ENCODE measurements at places on chromosomes 3 and 15.

DNA sequence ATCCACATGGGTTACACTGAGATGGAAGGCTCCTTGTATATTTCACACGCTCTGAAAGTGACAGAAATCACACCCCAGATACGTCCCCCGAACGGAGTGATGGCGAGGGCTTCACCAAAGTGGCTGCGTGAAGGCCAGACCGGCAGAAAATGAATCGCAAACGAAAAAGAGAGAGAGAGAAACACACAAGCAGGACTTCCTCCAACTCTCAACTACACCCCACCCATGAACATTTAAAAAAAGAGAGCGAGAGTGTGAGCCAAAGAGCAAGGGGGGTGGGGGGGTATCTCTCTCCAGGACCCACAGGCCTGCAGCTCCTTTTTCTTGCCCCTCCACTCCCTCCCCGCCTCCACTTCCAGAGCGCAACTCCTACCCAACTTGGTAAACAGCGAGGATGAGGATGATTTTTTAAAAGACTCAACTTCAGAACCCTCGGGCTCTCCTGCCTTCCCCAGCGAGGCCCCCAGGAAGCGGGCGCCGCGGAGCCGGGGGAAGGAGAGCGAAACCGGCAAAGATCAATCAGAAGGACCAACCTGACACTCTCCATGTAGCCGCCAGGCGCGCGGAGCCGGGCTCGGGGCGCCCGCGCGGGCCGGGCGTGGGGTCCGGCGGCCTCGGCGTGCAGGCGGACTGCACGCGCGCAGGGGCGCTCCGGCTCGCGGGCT, 519.1 kb downstream of the FOXP1 start:
- peak; percentile 63 for DNase-seq

GRCh38 chr3:52897130-52898122, at the start of gene STIMATE:
Gene STIMATE (minus strand): TSS chr3:52897548. CDS start chr3:52897450, 98 bp downstream.
- peak; percentile 86 for DNase-seq

GRCh38 chr3:171967137-171967783, 72.1 kb upstream of the FNDC3B start:
- no peak for DNase-seq

DNA sequence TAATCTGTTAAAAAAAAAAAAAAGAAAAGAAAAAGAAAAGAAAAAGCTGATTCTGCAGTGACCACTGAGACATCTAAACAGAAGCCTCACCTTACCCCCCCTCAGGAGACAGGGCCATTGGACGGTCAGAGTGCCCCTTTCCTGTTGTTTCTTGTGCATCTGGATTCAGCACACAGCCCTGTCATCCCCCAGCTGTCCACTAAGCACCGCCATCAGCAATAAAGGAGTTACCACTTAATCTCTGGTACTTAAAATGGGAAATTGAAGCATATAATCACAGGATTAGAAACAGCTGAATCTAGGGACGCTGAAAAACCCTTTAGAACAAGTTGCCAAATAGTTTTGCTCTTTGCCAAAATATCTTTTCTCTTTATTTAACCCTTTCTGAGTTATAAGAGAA, 62.5 kb downstream of the TRIM69 start:
- DNase-seq: no peak

DNA sequence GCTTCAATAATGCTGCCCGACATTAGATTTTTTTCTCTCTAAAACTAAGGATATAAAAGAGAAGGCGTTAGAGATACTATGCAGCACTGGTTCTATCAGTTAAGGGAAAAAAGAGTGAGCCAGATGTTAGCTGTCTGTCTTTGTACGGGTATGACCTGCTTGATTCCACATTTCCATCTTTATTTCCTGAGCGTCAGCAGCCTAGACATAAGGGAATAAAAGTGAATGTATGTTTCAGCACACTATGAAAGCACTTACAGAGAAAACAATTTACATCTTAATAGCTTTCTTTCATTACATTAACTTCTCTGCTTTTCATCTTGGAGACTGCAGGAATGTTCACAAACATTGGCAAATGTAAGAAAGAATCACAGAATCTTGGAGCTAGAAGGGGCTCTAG, 319.3 kb downstream of the CTNNB1 start:
- no peak for DNase-seq

DNA sequence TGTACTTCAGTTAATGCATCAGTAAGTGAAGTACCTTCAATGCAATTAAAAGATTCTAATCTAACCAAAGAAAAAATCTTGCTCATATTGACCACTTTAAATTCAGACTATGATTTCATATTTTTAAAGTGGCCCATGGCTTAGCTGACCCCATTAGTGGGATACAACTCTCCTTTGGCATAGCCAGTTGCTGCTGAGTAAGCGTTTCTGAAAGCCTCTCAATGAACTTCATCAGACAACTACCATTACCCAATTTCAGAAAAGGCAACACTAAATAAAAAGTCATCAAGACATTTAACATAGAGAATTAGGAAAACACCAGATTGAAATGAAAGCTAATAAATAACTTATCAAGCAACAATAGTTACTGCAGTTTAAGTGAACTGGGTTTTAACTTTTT, 27.0 kb downstream of the CADM2 start:
- DNase-seq: no peak

GRCh38 chr15:52780172-52780980, 9.8 kb downstream of the ONECUT1 start:
- DNase-seq: peak; percentile 75

DNA sequence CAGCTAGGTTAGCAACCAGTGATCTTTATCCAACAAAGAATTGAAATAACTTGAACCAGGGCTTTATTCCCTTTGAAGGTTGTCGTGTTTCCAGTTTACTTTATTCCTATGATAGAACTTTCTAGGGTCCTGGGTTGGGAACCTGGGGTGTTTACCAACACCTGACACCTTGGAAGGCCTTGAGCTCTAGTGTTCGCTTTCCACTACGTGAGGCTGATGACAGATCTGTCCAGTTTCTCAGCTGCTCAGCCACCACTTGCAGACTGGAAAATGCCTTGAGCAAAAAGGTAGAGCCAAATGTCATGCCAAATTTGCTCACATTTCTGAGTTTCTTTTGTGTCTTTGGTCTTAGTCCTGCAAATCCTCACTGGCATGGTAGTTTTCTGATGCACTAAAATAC, 227.2 kb downstream of the ADAMTSL3 start:
- no peak for DNase-seq

- DNase-seq: peak; percentile 100
These were observed at the start of gene AP2M1 for GRCh38 chr3:184174646-184175492. Gene AP2M1 (plus strand): TSS chr3:184174855. CDS start chr3:184176994, 2,139 bp downstream.

DNA sequence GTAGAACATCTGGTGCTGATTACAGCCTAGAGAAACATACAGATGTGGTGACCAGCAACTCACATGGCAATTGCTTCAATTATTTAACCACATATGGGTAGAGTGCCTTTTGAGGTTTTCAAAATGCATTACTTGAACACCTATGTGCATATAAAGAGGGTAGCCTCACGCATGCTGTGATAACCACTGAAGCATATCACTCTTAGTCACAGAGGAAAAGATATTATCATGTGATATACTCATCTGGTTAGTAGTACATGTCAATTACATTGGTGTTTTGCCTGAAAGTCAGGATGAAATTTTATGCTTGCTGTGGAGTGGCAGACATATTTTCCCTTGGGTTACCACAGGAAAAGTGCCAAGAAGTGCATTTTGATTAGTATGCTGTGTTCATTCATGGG, 459.3 kb upstream of the AGTR1 start:
- no peak for DNase-seq

DNA sequence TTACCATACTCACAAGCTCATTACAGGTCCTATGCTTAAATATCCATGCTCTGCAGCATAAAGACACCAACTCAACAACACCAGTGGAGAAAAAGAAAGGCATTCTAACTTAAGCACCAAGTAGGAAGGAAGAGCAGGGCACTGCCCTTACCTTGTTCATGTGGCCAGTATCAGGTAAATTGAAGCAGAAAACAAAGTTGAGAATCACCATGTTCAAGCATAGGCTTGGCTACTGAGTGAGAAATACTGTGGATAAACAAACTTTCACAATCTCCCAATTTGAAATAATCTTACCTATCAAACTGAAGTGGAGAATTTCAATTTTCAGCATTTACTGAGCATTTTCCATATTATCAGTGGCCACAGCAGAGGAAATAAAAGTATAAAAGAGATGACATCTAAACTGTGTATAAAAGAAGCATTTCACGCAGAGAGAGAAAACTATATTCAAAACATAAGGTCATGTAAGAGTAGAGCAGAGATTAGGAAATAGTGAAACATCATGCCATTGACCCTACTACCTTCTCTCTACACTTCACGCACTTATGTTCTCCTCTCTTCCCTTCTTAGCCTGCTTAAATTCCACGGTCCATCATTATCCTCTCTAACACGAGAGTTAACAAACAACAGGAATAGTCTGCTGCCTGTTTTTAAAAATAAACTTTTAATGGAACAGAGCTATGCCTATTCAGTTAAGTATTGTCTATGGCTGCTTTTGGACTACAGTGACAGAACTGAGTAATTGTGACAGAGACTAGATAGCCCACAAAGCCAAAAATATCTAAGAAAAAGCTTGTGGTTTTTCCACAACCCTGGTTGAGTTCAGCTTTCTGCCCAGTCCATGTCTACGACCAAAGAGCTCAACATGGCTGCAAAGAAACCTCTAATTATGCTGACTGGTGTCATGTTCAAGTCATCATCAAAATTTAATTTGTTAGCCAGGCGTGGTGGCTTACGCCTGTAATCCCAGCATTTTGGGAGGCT, 142.5 kb downstream of the NR1I2 start:
- DNase-seq: no peak

- DNase-seq: no peak
These were observed 56.6 kb upstream of the KLF13 start for GRCh38 chr15:31269816-31270575.

DNA sequence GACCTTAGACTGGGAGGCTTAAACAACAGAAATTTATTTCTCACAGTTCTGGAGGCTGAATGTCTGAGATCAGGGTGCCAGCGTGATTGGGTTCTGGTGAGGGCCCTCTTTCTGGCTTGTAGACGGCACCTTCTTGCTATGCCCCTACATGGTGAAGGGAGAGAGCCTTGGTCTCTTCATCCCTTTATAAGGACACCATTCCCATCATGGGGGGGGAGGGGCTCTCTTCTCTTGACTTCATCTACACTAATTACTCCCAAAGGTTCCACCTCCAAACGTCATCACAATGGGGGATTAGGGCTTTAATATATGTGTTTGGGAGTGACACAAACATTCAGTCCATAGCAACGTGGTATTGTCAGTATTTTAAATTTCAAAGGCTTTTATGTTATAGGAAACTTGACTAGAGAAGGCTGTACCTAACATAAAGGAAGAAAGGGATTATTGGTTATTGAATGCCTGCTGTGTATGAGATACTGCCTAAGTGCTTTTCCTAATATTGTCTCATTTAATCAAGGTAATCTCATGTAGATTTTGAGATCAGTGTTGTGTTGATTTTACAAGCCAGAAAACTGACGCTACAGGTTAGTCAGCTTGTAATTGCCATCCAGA, 20.9 kb downstream of the SYN2 start:
- DNase-seq: no peak

GRCh38 chr15:58017869-58018268, 47.6 kb downstream of the ALDH1A2 start:
- DNase-seq: no peak

DNA sequence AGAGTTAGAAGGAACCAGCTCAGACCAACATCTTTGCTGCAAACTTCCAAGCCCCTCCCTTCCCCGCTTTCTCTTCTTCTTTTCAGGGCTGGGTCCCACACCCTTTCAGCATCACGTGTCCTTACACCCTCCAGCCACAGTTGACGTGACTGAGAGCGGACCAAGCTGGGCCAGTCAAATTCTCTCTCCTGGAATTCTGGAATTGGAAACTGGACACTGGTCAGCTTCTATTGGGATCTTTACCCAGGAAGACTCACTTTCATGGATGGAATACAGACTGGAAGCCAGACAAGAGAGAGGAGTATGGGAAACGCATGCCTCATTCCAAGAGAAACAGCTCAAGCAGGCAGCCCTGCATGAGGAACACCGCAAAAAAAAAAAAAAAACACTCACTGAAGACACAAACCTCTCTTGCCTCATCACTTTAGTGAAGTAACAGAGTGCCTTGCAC, 12.4 kb upstream of the TPM1 start:
- no peak for DNase-seq

DNA sequence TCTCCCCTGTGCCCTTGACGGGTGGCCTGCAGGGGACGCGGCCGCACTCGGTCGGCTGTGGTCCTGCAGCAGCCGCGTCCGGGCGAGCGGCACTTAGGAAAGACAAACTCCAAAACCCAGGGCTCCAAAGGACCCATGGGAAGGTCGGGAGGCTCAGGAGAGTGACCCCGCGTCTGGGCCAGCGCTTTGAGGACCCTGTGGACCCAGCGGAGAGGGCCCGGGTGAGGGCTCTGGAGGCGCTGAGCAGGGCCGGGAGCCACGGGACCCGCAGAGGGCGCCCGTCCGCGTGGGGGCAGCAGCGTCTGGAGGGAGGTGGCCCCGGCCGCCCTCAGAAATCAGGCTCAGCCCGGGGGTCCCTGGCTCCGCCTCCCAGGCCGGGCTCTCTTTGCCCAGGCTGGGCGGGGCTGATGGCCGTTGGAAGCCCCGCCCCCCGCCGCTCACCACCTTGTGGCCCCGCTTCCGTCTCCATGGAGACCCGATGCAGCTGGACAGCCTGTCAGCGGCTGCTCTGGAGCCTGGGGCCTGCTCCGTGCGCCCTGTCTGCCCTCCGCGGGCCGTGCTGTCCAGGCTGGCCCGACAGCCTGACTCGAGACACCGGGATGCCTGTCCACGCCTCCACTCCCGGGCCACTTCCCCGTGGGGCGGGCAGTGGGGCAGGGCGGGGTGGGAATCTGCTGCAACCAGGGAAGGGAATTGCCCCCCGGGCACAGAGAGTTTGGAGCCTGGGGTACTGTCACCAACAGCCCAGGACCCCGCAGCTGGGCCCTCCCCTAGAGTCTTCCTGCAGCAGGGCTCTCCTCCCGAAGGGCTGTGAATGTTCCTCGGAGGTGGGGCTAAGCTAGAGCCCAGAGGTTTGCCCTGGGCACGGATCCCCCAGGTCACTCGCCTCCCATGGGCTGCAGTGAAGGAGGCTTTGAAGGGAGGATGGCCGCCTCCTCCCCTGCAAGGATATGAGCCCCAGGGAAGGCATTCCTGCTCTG, 34.8 kb upstream of the RPL32 start:
- peak; percentile 94 for DNase-seq

DNA sequence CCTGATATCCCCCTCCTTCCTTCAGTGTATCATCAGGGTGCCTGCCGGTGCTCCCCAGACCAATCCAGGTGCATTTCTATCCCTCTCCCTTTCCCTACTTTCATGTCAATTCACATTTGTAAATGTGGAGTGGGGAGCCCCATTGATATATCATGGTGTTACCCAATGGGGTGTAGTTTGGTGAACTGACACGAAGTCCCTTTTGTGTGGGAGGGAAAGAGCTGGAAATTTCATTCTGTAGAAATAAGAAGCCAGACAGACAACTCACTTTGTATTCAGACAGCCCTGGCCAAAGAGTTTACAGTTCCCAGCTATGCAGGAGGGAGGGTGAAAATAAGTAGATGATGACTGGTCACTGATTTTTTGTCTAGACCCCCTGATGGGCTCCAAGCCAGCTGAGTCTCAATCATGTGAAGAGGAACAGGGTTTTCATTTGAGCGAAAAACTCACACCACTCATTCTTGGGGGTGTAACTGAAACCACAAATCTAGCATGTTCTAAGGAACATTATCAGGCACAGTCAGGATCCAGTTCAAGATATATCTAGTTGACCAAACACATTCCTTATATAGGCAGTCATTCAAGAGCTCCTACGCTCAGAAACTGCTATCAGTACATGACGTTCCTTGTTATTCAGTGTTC, 58.9 kb downstream of the LMCD1 start:
- DNase-seq: no peak

GRCh38 chr15:75043509-75044257, 20.3 kb downstream of the PPCDC start:
- DNase-seq: peak; percentile 89

- DNase-seq: no peak
These were observed 606.4 kb upstream of the GRM7 start for GRCh38 chr3:6254490-6254889.

GRCh38 chr15:83955806-83956265, 279.7 kb upstream of the GOLGA6L4 start:
- DNase-seq: no peak

Data from ELF-1 (cell line).